ENCODE measurements at places on chromosomes 6 and 20.
A peak's percentile ranks its signal among the peaks of the same experiment; 100 is the strongest.

DNA sequence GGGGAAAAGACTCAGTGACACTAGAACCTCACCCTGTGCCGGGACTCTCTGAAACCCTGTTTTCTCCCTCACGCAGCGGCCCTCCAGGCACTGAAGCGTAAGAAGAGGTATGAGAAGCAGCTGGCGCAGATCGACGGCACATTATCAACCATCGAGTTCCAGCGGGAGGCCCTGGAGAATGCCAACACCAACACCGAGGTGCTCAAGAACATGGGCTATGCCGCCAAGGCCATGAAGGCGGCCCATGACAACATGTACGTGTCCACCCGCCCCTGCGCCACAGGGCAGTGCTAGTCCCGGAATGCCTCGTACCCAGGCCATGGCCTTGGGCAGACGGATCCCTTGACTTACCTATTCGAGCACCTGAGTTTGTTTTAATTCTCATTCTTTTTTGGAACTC is 37.2 kb downstream of the CHMP4B start:
- no peak for DNase-seq

DNA sequence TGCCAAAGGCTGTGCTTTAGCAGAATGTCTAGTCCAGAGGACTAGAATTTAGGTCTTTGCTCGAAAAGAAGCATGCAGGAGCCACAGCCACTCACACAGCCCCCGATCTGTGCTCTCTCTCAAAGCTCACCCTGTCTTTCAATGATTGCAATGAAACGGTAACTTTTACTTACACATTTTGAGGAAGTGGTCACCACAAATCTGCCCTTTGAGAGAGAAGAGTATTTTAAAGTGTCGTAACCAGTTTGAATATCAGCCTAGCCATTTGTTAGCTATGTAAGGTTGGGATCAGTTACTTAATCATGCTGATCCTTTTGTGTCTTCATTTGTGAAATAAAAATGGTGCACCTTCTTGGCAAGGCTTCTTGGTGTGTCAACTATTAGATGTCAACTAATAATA is 209.0 kb downstream of the TFAP2A start:
- DNase-seq, result no peak

- DNase-seq, result no peak
Measured at GRCh38 chr6:12748411-12748810, 31.8 kb downstream of the PHACTR1 start.

DNA sequence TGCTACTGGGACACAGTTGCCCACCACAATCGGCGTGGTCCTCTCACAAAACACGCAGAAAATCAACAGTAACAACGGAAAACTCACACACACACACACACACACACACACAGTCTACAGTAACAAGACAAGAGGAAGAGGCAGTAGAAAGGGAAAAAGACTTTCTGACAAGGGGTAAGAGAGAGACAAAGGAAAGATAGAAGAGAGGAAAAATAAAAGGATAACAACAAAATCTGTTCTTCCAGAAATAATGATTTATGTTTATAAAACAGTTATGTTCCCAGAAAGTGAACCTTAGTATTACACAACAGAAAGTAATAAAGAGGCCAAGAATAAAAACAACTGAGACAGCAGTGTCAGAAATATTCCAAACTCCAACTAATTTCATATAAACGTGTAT is 2.9 kb downstream of the RANBP9 start:
- DNase-seq, result no peak

DNA sequence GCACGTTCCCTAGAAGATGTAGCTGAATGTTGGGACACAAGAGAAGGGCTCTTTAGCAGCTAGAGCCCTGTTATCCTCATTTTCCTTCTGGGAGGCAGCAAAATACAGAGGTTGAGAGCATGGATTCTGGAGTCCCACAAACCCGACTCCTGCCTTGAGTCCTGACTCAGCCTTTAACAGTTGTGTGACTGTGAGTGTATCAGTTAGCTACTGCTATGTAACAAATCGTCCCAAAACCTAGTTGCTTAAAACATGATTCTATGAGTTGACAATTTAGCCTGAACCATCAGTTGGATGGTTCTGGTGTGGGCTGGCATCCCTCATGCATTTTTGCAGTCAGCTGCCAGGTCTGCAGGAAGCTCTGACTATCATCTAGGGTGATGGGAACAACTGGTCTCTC is 54.6 kb downstream of the RBM38 start:
- DNase-seq, result no peak

GRCh38 chr6:159023893-159024292 is 20.9 kb downstream of the TAGAP start:
- DNase-seq, result no peak

DNA sequence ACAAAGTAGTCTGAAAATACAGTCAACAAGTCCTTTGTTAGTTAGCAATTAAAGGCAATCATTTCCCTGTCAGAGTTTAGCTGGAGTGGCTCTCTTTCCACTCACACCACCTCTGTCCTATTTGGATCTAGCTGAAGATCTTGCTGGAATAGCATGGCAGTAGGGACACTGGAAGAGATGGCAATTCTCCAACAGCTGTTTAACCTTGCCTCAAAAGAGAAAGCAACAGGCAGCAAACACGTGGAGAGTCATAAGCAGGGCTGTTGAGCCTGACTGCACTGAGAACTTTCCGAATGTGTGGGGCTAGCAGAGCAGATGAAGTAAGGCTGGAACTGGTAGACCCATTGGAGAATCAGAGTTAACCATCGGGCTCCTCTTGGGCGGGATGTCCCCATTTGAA is 38.0 kb upstream of the PRSS35 start:
- DNase-seq, result no peak

DNA sequence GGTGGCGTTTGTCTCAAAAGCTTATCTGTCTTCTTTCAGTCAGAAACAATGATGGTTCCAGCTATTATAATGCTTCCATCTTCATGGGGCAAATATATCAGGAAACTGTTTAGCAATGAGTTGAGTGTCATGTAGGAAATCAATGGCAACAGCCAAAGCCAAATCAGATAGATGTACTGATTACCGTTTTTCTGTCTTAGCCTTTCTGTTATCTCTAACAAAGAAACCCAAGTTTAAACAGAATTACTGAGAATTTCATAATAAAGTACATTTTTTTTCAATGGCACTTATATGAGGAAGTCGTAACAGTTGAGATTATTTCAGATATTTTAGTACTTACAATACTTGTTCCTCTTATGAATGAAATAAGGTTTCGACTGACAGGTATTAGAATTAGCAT is 1.2 kb downstream of the NOX3 start:
- DNase-seq, result no peak

DNA sequence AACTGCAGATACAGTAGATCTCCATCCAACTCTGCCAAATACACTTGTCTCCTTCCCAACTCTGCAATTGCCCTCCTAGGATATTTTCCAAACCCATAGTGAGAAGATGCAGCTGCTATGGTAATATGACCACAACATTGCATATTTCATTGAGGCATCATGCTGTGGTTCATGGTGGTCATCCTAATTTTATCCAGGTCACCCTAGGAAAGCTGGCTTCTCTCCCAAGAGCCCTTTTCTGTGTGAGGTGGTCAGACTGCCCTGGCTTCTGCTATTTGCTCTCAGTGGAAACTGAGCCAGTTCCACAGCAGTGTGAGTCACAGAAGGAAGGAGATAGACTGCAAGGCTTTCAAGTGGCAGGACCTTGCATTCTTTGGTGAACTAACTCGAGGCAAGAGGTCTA is 5.5 kb downstream of the OGFRL1 start:
- no peak for DNase-seq

DNA sequence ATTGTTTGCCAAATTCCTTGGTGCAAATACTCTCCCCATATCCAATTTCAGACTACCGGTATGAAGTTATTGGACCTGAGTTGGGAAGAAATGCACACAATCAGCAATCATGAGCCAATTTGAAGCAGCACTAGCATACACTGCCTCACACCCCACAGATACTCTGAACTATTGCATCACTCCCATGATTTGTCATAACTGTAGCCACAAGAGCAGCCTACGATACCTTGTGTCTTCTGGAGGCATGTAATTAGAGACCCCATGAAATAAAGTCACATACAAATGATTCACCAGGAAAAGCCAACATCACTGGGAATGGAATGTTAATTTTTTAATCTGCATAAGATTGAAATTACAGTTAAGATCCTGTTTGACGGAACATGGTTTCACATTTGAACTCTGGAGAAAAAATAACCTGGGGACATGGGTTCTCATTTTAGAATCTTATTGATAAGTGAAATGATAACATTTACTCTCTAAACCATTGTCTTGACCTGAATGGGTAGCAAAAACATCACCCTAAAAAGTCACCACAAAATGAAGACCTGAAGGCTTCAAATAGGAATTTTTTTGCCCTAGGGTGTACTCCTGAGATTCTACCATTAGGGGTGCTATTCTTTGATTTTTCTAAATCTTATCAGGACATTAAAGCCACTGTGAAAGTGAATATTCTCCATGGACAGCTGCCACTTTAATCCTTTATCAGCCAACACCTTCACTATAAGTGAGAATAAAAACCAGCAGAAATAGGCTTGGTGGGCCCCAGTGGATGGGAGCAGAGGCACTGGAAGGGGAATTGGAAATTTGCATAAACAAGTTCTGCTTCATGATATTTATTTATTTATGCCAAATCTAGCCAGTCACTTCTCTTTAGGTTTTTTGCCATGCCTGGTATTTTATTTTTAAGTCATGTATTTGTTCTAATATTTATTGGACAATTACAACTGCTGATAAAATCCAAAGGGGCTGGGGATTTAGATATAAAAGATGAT is 34.5 kb upstream of the HBS1L start:
- peak; percentile 12 for DNase-seq

- no peak for DNase-seq
Measured at GRCh38 chr6:104640150-104640700, 219.5 kb downstream of the HACE1 start.

- peak; percentile 79 for DNase-seq
Measured at GRCh38 chr6:125790358-125791150, at the start of gene NCOA7. TSS of gene NCOA7 (plus strand) at chr6:125790960. CDS start at chr6:125815355, 24,395 bp downstream.

DNA sequence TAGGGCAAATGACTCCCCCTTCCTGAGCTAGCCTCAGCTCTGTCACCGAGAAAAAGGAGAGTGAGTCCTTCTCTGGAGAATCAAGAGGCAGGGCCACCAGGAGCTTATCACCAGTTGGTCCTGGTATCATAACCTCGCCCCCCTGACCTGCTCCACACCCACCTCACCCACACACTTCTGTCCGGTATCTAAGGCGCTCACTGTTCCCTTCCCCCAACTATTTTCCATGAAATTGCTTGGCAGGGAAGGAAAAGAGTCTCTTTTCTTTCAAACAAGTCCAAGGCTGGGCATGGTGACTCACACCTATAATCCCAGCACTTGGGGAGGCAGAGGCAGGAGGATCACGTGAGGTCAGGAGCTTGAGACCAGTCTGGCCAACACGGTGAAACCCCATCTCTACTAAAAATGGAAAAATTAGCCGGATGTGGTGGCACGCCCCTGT is 77.6 kb downstream of the ZMYND8 start:
- no peak for DNase-seq

DNA sequence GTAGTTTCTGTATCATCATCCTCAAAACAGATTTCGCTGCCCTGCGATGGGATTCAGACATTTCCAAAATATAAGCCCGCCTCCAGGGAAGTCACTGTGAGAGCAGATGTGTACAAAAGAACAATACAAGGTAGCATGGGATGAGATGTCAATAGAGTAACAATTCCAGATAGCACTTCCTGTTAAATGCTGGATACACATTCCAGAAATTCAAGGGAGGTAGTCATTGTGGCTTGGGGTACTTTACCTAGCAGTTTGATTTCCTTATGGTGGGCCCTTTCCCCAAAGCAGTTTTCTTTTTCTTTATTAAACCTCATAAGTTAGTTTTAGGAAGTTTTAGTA is 2.5 kb downstream of the RNF217 start:
- no peak for DNase-seq

- no peak for DNase-seq
Measured at GRCh38 chr6:55286824-55287223, 40.4 kb upstream of the GFRAL start.

DNA sequence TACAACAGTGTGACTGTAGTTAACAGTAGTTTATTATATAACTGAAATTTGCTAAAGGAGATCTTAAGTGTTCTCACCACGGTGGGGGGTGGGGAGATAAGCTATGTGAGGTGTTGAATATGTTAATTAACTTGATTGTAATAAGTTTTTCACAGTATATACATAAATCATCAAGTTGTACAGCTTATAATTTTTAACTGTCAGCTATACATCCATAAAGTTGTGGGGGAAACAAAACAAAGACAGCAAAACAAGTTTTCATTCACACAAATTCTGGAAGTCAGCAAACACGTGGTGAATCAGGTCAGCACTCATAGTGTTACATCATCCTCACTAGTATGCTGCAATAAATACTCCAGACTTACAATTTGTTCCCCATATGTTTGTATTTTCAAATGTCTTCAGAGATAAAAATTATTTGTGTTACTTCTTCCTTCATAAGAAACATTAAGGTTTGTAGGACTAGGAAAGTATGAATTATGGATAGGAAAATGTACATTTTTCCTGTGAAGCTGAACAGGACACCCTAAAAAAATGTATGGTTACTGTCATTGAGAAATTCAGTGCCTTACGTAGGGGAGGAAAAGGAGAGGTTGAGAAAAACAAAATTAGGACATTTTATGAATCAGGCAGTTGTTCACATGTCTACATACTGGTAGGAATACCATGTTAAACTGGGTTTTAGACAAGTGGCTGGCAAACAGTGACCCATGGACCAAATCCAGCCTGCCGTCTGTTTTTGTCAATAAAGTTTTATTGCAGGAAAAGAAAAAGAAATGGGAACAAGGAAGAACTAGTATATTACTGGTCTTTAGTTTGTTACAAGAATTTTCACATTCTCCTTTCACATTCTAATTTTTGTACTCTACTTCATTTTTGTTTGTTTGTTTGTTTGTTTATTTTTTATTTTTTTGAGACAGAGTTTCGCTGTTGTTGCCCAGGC is 6.0 kb downstream of the SUMO4 start:
- no peak for DNase-seq

- no peak for DNase-seq
Measured at GRCh38 chr6:18579166-18579565, 192.0 kb downstream of the RNF144B start.

GRCh38 chr20:23371496-23371895 is 9.5 kb downstream of the GZF1 start:
- DNase-seq, result no peak

GRCh38 chr6:109483735-109484057 is 677 bp upstream of the ZBTB24 start:
- no peak for DNase-seq

DNA sequence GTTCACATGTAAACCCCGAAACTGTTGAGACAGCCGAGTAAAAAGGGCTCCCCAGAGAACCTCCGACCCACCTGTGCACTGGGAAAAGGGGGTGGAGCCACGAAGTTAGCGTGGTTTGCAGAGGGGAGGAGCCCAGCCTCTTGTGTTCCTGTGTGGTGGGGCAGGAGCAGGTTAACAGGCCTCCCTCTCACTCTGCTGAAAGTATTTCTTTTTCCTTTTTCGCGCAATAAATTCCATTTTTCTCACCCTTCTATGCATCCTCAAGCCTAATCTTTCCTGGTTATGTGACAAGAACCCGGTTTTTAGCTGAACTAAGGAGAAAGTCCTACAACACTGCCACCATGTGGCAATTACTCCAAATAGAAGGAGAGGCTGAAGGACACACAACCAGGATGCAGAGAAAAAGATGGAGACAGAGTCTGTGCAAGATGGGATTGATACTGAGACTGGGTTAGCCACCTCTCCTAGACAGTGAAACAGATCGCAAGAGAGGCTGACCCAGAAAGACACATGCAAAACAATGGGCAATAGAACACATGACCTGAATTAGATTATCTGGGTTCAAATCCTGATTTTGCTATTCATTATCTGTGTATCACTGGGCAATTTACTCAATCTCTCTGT is 168.7 kb upstream of the PRSS16 start:
- peak; percentile 45 for DNase-seq

Measured in stimulated activated CD4-positive, alpha-beta T cell treated with anti-CD3 and anti-CD28 coated beads, Interleukin-2, amount 100 ng/mL, for 24 hours (primary cell).